ENCODE measurements at places on chromosomes 4 and X. TPM values are rescaled to one million over a fixed set of nuclear protein-coding genes. Genes with fewer than 3 reads are reported as not detected.

DMD gene
- total RNA-seq: 17.9 TPM

TRIML2 gene
- total RNA-seq: not detected

GPRASP1 gene
- total RNA-seq: 8.1 TPM

- H3K27ac ChIP-seq: no peak overlapping the region
- H3K4me3 ChIP-seq: no peak overlapping the region
- no peaks in the 10 kb centered on the region for H3K36me3 ChIP-seq
- H3K4me1 ChIP-seq: no peaks in the 10 kb centered on the region
- DNase-seq: no peak
These were observed 47.5 kb upstream of the EIF1AX start for GRCh38 chrX:20189171-20189570.
